Stimulated activated CD8-positive, alpha-beta memory T cell treated with anti-CD3 and anti-CD28 coated beads, Interleukin-4, amount 100 ng/mL, for 4 hours (primary cell): ENCODE measurements at places on chromosomes 4 and X.

GRCh38 chr4:14767142-14767541 lies 235.1 kb upstream of the CPEB2 start:
- DNase-seq = no peak

GRCh38 chr4:16194214-16194613 lies 32.1 kb downstream of the TAPT1 start:
- DNase-seq = no peak

- no peak for DNase-seq
Observed at GRCh38 chr4:176149680-176150355, 45.6 kb downstream of the SPATA4 start.

DNA sequence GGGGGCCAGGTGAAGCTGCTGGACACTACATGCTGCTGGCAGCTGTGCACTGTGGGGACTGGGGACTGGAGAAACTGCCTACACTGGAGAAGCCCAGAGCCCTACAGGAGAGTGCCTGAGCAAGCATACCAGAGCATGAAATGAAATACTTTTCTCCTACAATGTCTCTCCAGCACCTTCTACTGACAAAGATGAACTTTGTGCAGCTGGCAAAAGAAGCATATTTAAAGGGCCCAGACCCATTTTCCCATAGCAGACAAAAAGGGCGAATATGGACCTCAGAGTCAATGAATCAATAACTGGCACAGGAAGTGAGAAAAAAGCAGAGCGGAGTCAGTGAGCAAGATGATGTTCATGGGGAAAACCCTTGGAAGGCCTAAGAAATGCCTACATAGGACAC lies 30.9 kb upstream of the GK start:
- no peak for DNase-seq

GRCh38 chr4:107719207-107719921 lies 670 bp downstream of the PAPSS1 start:
- no peak for DNase-seq

DNA sequence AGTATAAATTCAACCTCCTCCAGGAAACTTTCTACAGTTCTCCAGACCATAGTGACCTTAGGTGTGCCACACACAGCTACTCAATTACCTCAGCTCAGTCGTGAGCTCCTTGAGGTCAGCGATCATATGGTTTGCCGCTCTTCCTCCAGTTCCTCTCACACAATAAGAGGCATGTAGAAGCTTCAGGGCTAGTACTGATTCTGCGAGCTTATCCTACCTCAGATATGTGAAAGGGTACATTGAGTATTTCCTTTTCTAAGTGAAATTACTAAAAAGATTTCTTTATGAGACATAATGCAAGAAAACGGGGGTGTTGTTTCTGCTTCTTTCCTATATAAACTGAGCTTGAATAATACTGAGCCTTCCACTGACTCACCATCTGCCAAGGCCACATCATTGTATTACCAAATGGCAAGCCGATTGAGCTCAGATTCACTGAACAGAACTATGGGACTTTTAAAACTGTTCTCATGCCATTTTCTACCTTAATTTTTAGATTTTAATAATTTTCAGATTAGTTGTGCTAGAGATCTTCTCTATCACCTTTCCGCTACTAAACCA lies 183.1 kb downstream of the HS6ST2 start:
- DNase-seq = no peak

DNA sequence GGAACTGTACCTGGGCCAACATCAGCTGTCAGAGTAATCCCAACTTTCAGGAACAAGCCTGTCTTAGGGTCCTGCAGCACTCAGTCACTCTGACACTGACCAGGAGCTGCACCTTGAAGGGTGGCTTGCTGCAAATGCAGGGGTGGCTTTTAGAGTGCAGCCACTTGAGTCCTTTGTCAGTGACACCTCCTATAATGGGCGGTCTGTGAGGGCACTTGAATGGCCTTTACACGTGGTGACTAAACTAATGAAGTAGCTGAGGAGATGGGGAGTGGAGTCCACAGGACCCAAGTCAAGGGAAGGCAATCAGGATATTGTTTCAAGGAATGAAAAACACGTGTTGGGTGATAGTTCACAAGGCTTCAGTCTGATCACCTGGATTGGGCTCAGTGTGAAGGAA lies 11.1 kb upstream of the LNX1 start:
- DNase-seq = no peak
